ENCODE measurements at places on chromosomes 7 and 10.

- no peak for DNase-seq
Observed at GRCh38 chr7:122257056-122257455, 47.5 kb downstream of the FEZF1 start.

DNA sequence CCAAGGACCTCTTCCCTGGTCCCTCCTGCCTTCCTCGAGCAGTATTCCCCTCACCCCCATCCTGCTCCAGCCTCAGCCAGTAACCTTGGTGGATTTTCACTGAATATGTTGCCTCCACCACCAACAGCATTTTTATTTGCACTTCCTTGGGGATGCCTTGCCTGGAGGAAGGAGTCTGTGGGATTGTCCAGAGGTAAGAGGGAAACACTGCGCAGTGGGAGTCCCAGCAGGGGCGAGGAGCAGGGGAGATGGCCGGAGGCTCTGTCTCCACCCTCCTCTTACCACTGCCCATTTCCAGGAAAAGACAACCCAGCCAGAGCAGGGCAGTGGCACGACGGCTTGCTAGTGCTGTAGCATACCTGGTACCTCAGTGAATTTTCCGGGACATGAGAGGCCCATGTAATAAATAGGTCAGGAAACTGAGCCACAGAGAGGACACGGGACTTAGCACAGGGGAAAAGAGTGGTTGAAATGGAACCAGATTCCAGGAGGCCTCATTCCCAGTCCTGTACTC, 388.2 kb upstream of the PODXL start:
- no peak for DNase-seq

GRCh38 chr10:21174715-21175495, 277.8 kb upstream of the NEBL start:
- no peak for DNase-seq

DNA sequence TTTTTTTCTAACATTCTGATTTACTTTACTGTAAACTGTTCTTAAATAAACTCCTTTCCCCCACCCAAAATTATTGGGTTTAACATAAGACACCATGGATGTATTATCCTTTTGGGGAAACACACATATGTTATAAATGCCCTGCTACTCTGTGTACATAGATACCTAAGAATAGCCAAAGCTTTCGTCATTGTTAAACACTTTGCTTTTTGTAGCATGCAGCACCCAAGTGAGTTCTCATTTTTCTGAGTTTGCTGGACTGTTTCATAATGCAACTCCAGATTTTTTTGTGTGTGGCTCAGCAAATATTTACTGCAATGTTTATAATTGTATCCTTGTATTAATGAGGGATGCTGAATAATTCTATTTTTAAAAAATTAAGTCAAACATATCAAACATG, 86.9 kb downstream of the VTI1A start:
- no peak for DNase-seq
